ENCODE measurements at places on chromosomes 5 and 9. TPM values are rescaled to one million over a fixed set of nuclear protein-coding genes. Genes with fewer than 3 reads are reported as not detected.

TMEM8B gene
- 10.4 TPM for total RNA-seq

GABRA6 gene
- total RNA-seq, result 0.23 TPM

CTNND2 gene
- 99.7 TPM for total RNA-seq

SH3PXD2B gene
- 27.0 TPM for total RNA-seq

ADRA1B gene
- total RNA-seq, result 6.9 TPM

ADAMTS16 gene
- 3.5 TPM for total RNA-seq

CXXC5 gene
- total RNA-seq, result 53.5 TPM

GCNT1 gene
- 3.9 TPM for total RNA-seq

CDC14B gene
- 41.3 TPM for total RNA-seq

LHFPL2 gene
- total RNA-seq, result 25.1 TPM

DHFR gene
- total RNA-seq, result 33.2 TPM

DIPK1B gene
- 37.4 TPM for total RNA-seq

NOXA1 gene
- 1.6 TPM for total RNA-seq

IFNB1 gene
- not detected for total RNA-seq

WNT8A gene
- 0.23 TPM for total RNA-seq

CCL27 gene
- total RNA-seq, result 0.69 TPM

GRM6 gene
- 0.23 TPM for total RNA-seq

GMCL2 gene
- total RNA-seq, result not detected

MSX2 gene
- total RNA-seq, result 0.69 TPM

SPINK7 gene
- not detected for total RNA-seq

SREK1IP1 gene
- 29.3 TPM for total RNA-seq

ST8SIA4 gene
- 76.1 TPM for total RNA-seq

CD74 gene
- total RNA-seq, result 18.7 TPM

RNF208 gene
- 1.8 TPM for total RNA-seq

C5orf58 gene
- not detected for total RNA-seq

CTXN3 gene
- 8.5 TPM for total RNA-seq

OGN gene
- total RNA-seq, result 11.8 TPM

RBM27 gene
- 43.4 TPM for total RNA-seq

PROP1 gene
- total RNA-seq, result not detected

FAT2 gene
- 7.2 TPM for total RNA-seq

MARCOL gene
- total RNA-seq, result not detected

HMMR gene
- total RNA-seq, result 4.4 TPM

SGCD gene
- total RNA-seq, result 12.5 TPM

MOB3B gene
- 9.0 TPM for total RNA-seq

ZBED3 gene
- 4.4 TPM for total RNA-seq

LEAP2 gene
- 1.2 TPM for total RNA-seq

CER1 gene
- 0.69 TPM for total RNA-seq

CDKN2A gene
- total RNA-seq, result 0.46 TPM

HABP4 gene
- total RNA-seq, result 19.4 TPM

PTBP3 gene
- total RNA-seq, result 66.9 TPM

UNC5A gene
- total RNA-seq, result 7.2 TPM

OTP gene
- 3.2 TPM for total RNA-seq

GFI1B gene
- 0.23 TPM for total RNA-seq

PCDHB7 gene
- total RNA-seq, result 8.5 TPM

GADD45G gene
- 8.8 TPM for total RNA-seq

SRP19 gene
- 37.8 TPM for total RNA-seq

CCDC192 gene
- total RNA-seq, result not detected

CDO1 gene
- 125 TPM for total RNA-seq

LYRM7 gene
- total RNA-seq, result 30.4 TPM

Data from diencephalon (tissue), 1 donor.